ENCODE measurements at places on chromosomes 5 and 9.

GRCh38 chr9:70868041-70868440 lies 253.4 kb downstream of the TRPM3 start:
- no peak for DNase-seq

- DNase-seq = no peak
Measured at GRCh38 chr5:74314906-74315305, 325.6 kb downstream of the ENC1 start.

DNA sequence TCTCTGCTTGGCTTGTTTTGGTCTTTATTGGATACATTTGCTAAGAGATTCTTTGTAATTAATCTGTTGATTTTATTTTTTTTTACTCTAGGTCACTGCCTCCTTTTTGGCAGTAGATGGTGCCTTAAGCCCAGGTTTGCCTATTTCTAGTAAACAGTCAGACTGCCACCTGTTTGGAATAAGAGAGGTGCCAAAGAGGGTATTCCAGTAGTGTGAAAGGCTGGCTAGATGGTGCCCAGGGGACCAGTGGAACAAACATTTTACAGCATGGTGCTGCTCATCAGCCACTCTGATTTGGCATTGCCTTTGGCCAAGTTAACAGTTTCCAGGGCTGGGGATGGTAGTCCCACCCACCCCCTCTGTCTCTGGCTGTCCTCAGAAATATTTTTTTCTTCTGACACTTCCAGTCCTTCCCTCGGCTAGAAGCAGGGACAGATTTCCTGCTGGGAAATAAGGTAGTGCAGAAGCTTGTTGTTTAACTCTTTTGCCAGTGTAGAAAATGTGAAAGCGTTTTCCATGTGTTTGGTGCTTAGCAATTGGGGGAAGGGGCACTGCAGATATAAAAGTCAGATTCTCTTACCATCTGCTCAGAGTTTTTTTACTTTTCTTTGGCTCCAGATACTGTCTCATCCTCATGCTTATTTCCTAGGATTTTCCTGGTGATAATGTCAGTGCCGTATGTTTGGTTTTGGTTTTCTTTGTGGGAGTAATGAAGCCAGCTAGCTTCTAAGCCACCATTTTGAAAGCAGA lies 36.6 kb upstream of the FBXL7 start:
- no peak for DNase-seq

GRCh38 chr5:180521101-180521500 lies 26.9 kb downstream of the CNOT6 start:
- no peak for DNase-seq

DNA sequence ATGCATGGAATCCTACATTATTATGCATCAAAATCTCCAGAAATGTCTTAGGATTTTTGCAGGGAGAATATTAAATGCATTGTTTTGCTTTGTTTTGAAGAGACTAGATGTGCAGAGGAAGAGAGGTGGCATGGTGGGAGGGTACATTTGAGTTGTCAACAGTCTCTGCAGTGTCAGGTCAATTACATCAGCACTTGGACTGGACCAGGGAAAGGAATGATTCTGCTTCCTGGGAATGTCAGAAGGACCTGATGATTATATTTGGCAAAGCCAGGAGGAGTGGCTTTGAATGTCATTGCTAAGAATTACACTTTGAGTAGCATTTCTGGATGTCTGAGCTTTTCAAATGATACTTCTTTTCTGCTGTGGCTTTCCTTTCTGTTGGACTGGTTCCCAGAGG lies 17.5 kb upstream of the TMEFF1 start:
- no peak for DNase-seq
